Stimulated activated CD8-positive, alpha-beta memory T cell treated with anti-CD3 and anti-CD28 coated beads, Interleukin-7, amount 100 ng/mL, for 24 hours (primary cell): ENCODE measurements at places on chromosomes 7 and 10.

DNA sequence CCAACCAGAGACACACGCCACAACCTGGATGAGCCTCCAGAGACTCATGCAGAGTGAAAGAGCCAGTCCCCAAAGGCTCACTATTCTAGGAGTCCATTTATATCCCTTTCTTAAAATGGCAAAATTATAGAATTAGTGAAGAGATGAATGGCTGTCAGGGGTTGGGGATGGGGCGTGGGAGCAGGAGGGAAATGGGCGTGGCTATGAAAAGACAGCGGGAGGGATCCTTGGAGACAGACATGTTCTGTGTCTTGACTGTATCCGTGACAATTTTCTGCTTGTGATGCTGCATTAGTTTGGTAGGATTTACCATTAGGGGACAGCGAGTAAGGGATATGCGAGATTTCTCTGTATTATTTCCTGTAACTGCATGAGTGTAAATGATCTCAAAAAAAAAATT is 33.0 kb downstream of the FAM53B start:
- DNase-seq, result no peak

GRCh38 chr10:116704926-116705325 is 37.4 kb downstream of the HSPA12A start:
- no peak for DNase-seq

DNA sequence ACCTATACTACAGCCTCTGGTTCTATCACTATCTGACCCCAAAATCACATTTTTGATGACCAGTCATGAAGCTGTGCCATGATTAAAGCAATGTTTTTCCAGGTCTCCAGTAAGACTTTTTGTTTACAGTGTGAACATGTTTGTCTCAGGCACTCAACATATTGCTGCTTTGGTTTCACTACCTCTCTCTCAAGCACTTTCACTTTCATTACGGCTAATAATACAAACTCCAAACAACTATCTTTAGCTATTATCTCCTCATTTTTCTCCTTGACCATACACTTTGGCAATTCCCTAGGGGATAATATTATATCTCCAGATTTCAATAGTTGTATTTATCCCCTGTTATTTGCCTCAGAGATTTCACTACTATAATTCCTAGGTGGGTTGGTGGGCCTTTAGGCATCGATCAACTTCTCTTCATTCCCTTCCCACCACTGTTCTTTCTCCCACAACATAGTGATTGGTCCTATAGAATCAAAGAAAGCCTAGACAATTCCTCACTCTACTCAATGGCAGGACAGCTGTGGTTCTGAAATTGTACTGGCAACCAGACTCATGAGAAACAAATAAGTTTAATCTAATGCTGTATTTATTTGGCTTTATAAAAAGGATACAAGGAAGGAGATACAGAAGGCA is 261.4 kb upstream of the ZWINT start:
- no peak for DNase-seq

GRCh38 chr10:76041551-76041950 is 610.1 kb downstream of the LRMDA start:
- DNase-seq, result no peak

GRCh38 chr7:54814401-54814800 is 55.4 kb upstream of the SEC61G start:
- DNase-seq, result no peak

- no peak for DNase-seq
These were observed 24.5 kb downstream of the CRCP start for GRCh38 chr7:66138994-66139752.

DNA sequence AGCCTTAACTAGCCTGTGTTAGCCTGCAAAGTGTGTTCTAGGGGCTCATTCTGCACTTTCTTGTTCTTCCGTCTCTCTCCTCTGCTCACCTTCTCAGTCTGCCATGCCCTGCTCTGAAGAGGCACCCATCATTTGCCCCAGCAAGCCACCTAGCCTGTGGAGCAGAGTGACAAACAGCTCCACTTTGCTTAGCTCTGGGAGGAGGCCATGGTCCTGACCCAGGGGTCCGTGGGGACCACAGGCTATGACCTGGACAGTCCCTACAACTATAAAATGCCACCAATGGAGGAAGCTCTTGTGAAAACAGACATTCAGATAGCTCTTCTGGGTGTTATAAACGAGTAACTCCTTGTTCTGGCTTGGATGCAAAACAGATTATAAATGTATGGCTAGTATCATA is 1029.6 kb downstream of the CNTNAP2 start:
- DNase-seq, result no peak

GRCh38 chr7:111439977-111440376 is 122.3 kb downstream of the IMMP2L start:
- DNase-seq, result no peak

DNA sequence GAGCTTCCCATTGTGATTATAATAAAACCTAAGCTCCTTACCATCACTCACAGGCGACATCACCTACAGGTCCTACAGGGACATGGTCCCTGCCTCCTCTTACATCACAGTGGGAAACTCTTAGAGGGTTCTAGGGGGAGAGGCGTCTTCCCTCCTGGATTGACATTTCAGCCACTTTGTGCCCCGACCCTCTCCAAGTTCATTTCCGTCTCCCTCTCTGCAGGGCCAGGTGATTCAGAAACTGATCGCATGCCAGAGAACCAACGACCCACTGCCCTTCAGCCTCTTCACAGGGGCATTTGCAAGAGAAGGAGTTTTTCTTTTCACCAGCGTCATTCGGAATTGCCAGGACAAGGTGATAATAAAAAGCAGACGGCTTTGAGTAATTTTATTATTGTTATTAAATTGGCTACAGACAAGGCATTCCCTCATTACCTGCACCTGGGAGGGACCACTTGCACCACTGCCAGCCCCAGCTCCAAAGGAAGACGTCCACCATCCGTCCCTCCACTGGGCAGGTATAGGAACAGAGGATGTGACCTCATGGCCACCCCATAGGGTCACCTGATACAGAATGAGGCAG is 85.8 kb upstream of the CUX1 start:
- DNase-seq, result no peak

DNA sequence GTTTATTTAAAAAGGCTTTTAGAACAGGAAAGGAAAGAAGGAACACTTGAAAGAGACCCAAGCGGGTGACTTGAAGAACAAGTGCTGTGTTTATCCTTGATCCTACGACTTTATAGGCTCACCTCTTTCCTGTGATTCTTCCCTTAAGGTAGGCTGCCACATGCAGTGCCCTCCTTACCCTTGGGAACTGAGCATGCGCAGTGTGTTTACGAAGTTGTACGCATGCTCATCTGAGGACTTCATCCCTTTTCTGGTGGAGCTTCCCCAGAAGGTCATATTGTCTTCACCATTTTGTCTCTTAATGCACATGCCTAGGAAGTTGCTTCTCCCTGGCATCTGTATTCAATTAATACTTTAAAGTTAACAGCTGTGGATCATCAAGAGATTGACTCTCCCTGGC is 49.9 kb upstream of the VOPP1 start:
- DNase-seq, result no peak

DNA sequence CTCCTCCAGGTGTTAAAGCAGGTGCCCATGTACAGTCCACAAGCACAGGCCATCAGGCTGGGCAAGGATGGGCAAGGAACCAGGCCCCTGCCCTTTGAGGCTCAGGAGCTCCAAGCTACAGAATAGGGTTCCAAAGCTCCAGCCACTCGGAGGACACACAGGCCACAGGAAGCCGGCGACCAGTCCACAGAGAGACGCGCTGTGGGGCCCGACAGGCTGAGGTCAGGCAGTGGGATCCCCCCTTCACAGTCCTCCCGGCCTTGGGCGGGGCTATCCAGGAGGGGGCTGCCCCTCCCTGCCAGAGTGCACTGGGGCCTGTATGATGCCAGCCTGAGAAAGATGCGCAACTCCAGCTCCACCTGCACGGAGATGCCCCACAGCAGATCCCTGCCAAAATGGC is 34.0 kb downstream of the MAD1L1 start:
- DNase-seq, result no peak

DNA sequence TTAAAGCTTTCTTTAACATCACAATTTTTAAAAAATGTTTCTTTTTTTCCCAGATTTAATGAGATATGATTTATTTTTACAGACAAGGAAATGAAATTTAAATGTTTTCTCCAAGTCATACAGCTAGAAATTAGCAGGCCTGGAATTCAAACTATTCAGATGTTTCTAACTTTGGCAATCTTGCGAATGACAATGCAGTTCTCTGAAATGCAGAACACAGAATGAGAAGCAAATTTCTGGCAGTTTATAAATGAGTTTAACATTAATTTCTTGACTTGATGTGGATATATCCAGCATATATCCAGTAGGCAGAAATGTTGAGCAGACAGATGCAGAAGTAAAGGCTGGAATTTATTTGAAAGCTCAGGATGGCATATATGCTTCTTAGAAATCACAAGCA is 227.5 kb downstream of the THSD7A start:
- DNase-seq, result no peak

DNA sequence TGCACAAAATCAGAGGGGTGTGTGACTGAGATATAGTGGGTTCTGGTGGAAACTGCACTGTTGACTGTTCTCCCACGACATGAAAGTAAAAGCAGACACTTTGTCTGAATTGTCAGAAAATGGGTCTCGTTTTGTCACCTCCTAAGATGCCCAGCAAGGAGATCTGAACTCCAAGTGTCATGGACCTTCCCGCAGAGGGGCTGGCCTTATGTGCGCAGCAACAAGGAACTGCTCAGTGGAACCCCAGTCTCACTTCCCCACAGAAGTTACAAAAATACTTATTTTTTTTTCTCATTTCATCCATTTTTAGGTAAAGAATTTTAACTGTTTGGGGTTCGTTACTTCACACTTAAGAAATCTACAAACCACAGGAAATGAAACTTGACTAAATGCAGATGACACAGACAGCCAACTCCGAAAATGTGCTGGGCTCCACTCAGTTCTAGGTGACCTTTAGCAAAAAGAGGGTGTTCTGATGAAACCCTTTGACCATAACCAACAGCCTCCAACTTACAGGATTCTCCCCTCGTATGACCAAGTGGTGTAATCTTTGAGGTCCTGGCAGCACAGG is 115.0 kb downstream of the FAM107B start:
- peak; percentile 21 for DNase-seq

DNA sequence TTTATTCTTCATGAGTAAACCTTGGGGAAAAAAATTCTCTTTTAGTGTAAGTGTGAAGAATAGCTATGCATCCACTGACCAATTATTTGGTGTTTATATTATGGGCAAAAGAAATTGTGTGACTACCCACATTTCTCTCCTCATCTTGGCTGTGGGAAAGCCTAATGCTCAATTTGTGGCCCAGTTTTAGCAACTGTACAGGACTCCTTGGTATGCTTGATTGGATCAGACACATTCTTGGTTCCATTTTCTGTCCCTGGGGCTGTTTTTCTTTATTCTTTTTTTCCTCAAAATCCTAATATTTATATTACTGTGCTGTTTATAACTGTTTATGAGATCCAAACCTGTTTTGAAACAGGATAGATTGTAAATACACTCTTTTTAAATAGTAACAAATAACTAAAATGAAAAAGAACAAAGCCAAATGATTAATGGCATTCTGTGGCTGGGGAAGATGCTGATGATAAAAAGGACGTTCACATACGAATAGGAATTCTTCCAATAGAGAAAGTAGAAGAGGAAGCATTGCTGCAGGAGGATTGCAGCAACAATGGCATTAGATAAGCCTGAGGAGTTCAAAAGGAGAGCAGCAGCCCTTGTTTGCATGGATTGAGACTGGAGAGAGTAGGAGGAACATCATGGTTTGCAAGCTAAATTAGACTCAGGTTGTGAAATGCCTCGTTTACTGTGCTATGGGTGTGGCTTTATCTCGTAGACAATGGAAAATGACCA is 580.5 kb downstream of the INHBA start:
- no peak for DNase-seq
